ENCODE measurements at places on chromosomes 4 and X.

GRCh38 chr4:55604996-55605395 lies 13.0 kb upstream of the PDCL2 start:
- no peak for DNase-seq

GRCh38 chr4:20840648-20841190 lies 140.5 kb downstream of the PACRGL start:
- DNase-seq = no peak

DNA sequence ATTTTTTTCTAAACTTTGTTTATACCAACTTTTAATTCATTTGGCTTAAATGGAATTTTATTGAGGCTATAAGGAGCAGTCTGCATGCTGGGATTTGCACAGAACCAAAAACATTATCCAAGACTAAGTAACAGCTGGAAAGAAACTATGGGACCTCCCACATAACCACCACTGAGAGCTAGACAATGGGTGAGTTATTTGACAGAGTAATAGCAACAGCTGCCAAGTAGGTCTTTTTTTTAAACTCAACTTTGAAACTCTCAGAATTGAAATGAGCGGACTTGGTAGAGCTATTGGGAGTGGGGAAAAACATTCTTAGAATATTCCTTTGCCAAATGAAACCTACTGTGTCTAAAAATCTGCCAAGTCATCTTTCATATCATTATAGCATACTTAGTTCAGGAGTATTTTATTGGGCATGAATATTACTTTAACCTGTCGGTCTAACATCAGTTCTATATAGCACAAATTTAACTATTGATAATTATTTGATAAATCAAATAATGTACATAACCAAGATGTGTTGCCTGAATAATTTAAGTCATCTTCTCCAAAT lies 1428.0 kb downstream of the PCDH7 start:
- DNase-seq = no peak

DNA sequence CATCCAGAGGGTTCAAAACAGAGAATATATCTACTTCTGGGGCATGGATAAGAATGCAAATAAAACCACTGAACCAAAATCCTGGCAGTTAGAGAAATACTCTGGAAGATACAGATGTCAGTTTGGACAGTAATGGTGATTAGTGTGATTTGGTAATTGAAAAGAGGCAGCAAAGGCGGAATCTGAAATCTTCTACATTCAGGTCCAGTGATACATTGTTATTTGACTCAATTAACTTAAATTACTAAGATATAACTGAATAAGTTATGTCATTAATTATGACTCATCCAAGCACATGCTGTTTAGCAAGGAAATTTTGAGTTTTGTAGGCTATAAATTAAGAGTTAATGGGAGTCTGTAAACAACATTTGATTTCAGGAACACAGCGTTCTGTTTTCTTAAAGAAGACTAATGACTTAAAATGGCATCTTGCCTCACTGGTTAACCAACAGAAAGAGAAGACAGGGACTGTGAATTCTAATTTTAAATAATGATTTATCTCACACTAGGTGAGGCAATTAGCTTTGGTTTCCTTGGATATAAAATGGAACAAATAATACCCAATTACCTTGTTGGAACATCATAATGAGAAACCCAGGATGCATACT lies 937.1 kb downstream of the PDHA2 start:
- DNase-seq = no peak

- DNase-seq = no peak
Observed at GRCh38 chr4:159487284-159487747, 384.4 kb downstream of the RAPGEF2 start.

DNA sequence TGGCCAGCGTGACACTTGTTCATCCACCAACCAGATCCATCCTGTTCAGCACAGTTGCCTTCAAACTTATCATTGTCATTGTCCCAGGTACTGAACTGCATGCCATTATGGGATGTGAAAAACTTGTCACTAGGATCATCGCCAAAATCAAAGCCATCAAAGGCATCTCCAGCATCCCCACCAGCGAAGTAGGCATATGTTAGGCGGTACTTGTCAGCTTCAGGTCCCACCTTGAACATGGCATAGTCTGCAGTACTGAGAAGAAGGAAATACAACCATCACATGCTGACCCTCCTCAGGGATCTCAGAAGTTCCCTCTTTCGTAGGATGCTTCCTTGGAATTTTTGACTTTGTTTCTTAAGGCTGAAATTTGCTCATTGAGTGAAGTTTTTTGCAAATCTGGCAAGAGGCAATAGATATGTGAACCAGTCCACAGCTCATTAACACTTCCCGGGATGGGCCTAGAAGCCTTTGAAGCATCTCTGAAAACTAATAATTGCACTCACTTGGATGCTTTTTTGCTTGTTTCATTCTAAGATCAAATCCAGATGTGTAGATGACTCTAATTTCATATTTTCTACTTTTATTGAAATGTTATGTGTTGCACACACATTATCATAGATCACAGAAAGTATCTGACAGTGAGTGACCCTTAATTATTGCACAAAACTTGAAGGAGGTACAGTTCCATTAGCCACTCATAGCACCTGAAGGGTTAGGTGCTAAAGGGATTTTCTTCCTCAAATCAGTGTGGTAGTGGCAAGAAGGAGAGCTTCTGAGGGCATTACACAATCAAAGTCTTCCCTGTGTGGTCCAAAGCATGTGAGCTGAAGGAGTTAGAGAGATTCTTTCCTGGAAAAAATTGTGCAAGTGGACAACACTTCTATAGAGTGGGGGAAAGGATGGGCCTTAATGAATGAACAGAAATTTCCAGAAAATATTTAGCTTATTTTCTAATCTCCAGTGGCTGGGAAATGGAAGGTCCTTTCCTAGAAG lies 5.4 kb downstream of the FGG start:
- no peak for DNase-seq

- no peak for DNase-seq
Observed at GRCh38 chr4:77922158-77923094, 59.8 kb downstream of the MRPL1 start.

- no peak for DNase-seq
Observed at GRCh38 chr4:99587803-99588202, 13.2 kb downstream of the MTTP start.

DNA sequence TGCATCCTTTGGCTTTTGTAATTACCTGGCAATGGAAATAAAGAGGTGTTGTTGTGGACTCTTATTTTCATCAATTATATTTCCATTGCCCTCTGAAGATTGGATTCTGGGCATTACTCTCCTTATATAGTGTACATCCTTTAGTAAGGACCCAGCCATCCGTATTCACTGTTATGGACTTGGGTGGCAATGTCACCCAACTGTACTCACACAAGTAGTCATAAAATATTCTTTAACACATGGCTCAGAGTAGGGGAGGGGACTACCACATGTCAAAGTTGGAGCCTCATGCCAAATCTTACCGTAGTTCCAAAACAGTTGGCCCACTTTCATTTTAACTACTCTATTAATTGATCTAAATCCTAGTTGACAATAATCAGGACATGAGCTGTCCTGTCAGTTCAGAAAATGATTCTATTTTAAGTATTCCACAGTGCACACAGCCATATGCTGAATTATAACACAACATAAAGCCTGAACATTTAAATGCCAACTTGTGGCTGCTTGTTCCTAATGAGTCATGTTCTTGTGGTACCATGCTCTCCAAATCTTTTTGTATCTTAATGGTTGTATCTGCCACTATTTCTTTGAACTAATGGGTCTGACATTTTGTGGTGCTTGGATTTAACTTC lies 4.9 kb downstream of the FRAS1 start:
- no peak for DNase-seq

DNA sequence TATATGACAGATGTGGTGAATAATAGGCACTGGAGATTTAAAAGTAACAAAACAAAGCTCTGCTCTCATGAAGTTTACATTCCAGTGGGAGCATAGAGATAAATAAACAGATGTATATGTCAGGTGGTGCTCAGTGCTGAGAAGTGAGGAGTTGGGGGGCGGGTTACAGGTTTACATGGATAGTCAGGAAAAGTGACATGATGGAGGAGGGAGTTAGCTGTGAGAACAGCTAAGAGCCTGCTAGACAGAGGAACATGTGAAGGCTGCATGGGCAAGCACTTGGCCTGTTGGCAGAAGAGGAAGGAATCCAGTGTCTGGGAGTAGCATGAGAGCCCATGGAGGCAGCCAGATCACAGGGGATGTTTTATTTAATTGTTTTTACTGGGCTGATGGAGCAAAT lies 10.2 kb upstream of the TMEM156 start:
- DNase-seq = no peak

- no peak for DNase-seq
Observed at GRCh38 chr4:168744021-168744420, 247.2 kb downstream of the PALLD start.

DNA sequence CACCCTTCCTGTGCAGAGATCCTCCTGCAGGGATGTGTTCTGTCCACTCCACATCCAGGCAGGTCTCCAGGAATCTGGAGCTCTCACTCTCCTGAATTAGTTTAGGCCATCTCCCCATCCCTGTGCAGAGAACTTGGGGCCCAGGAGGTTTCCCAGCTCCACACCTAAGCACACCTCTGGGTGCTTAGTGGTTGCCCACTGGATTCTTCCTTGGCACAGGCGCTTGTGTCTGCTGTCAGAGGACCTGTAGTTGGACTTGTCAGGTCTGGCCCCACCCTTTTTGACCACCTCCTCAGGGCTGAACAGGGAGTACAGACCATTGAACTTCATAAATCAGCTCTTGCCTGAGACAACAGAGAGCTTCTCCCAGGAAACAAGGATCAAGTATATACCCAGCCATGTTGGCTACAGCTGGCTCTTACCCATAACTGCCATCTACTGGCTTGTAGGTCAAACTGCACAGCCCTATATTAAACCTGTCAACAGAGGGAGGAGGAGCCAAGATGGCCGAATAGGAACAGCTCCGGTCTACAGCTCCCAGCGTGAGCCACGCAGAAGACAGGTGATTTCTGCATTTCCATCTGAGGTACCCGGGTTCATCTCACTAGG lies 275.5 kb downstream of the PPARGC1A start:
- DNase-seq = no peak

Measured in stimulated activated CD4-positive, alpha-beta T cell treated with anti-CD3 and anti-CD28 coated beads, Interleukin-15, amount 100 ng/mL, for 1 hour (primary cell).